HFFc6 (cell line): ENCODE measurements at places on chromosomes 3 and 15. TPM values are rescaled to one million over a fixed set of nuclear protein-coding genes. Genes with fewer than 3 reads are reported as not detected.

- peak; percentile 60 for DNase-seq
These were observed 41.5 kb downstream of the ADGRG7 start for GRCh38 chr3:100650651-100651619.

- no peak for DNase-seq
These were observed 665.4 kb downstream of the NLGN1 start for GRCh38 chr3:174062923-174063322.

DNA sequence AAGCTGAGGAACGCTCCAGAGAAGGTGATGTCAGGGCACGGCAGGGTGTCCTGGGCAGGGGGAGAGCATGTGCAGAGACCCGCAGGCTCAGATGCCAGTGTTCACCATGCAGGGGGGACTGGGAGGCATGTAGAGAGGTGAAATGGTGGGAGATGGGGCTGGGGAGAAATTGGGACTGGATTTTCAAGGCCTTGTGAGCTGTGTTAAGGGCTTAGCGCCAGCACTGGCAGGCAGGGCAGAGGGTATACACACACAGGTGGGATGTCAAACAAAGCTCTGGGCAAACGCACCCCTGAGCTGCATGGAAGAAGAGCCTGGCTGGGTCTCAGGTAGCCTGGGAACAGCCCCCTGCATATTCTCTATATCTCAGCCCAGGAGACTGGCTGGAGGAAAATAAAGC, 282.7 kb downstream of the SHQ1 start:
- no peak for DNase-seq

PRC1 gene
- 81.9 to 190 TPM (median 161 TPM) in 3 replicates for total RNA-seq

GRCh38 chr3:139916271-139916670, 18.7 kb upstream of the CLSTN2 start:
- no peak for DNase-seq
